Fibroblast of lung (primary cell): ENCODE measurements at places on chromosomes 7 and 10. TPM values are rescaled to one million over a fixed set of nuclear protein-coding genes. Genes with fewer than 3 reads are reported as not detected.

GRCh38 chr10:61592581-61592980 is 70.1 kb upstream of the CABCOCO1 start:
- H3K4me3 ChIP-seq, result no peak overlapping the region
- H3K36me3 ChIP-seq, result no peaks in the 10 kb centered on the region
- H3K27ac ChIP-seq, result no peak overlapping the region
- DNase-seq, result no peak

GRCh38 chr7:148325208-148325607 is 265.4 kb upstream of the C7orf33 start:
- no peak overlapping the region for H3K27ac ChIP-seq
- DNase-seq, result no peak
- H3K4me1 ChIP-seq, result no peaks in the 10 kb centered on the region
- no peaks in the 10 kb centered on the region for H3K27me3 ChIP-seq
- no peaks in the 10 kb centered on the region for H3K36me3 ChIP-seq

- H3K27ac ChIP-seq, result no peak overlapping the region
- H3K36me3 ChIP-seq, result no peaks in the 10 kb centered on the region
- no peaks in the 10 kb centered on the region for H3K27me3 ChIP-seq
- no peaks in the 10 kb centered on the region for H3K4me1 ChIP-seq
These were observed 512.9 kb downstream of the SUGCT start for GRCh38 chr7:40647719-40648118.

DNA sequence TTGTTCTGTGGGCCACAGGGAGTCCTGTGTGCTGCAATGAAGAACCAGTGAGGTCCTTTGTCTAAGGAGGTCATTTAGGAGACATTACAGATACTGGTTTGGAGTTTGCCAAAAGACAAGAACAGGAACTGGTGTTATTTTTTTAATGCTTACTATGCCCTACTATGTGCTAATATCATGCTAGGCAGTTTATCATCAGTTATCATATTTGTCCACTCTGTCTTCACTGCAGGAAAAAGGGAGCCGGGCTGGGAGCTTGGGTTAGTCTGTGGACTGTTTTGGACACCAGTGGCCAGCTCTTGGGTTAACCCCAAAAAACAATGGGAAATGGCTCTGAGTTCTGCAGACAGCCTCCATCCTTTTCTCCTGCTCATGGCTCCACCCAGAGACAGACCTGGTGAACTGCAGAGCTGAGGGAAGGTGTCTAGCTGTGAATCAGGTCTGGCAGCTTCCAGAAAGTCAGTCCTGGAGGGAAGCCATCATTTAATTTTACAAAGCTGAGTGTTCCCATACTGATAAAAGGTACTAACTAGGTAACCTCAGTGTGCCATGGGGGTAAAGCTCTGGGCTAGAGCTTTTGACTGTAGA is 101.2 kb upstream of the ZNF746 start:
- no peaks in the 10 kb centered on the region for H3K27me3 ChIP-seq
- H3K4me3 ChIP-seq, result no peak overlapping the region
- H3K27ac ChIP-seq, result no peak overlapping the region
- H3K36me3 ChIP-seq, result peaks cover 5% of the 10 kb centered on the region
- peak; percentile 27 for DNase-seq

- H3K27ac ChIP-seq, result no peak overlapping the region
- H3K36me3 ChIP-seq, result no peaks in the 10 kb centered on the region
- no peak for DNase-seq
- H3K27me3 ChIP-seq, result no peaks in the 10 kb centered on the region
These were observed 1.8 kb upstream of the WASL start for GRCh38 chr7:123750389-123751230.

GRCh38 chr10:5905854-5906507 is 15.9 kb downstream of the FBH1 start:
- H3K4me3 ChIP-seq, result no peak overlapping the region
- DNase-seq, result no peak
- no peaks in the 10 kb centered on the region for H3K4me1 ChIP-seq
- H3K36me3 ChIP-seq, result peaks cover 10% of the 10 kb centered on the region
- H3K27ac ChIP-seq, result no peak overlapping the region

GRCh38 chr10:73054286-73054685 is 42.4 kb downstream of the P4HA1 start:
- H3K36me3 ChIP-seq, result peaks cover 8% of the 10 kb centered on the region
- no peaks in the 10 kb centered on the region for H3K4me1 ChIP-seq
- no peak overlapping the region for H3K27ac ChIP-seq
- DNase-seq, result no peak
- H3K4me3 ChIP-seq, result no peak overlapping the region

DNA sequence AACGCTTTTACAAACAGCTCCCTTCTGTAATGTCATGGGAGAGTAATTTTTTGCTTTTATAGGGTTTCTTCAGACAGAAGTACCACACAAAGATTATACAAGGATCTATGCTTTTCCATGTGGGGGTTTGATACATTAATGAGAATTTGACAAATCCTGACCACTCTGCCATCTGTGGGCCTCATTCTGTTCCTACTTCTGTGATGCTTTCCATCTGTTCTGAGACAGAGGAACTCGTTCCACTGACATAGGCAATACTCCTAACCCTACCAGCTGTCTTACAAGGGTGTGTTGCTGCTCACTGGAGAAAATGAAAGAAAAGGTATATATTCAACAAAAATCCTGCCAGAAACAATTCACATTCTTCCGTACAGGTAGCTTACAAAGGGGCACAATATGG is 59.4 kb upstream of the NAMPT start:
- H3K4me3 ChIP-seq, result no peak overlapping the region
- no peak overlapping the region for H3K27ac ChIP-seq
- peaks cover 2% of the 10 kb centered on the region for H3K4me1 ChIP-seq
- H3K27me3 ChIP-seq, result no peaks in the 10 kb centered on the region
- peak; percentile 28 for DNase-seq
- H3K36me3 ChIP-seq, result no peaks in the 10 kb centered on the region

GRCh38 chr10:133164816-133165555 is 5.0 kb downstream of the KNDC1 start:
- H3K4me1 ChIP-seq, result no peaks in the 10 kb centered on the region
- no peak overlapping the region for H3K4me3 ChIP-seq
- H3K27me3 ChIP-seq, result peaks cover 8% of the 10 kb centered on the region
- DNase-seq, result no peak

DNA sequence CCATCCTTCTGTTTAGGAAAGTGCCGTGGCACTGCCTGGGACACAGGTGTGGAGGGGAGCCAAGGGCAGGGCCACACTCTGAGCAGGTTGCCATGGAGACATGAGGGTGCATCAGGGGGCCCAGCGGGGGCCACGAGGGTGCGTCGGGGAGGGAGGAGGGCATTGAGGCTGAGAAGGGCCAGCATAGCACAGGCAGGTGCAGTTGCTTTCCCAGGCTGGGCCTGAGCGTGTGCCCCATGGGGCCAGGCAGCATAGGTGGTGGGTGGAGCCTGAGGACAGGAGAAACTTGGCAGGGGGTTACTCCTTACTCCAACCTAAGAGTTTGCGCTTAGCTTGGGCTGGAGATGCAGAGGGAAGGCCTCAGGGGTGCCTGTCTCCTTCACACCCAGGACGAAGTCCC is 15.2 kb downstream of the YKT6 start:
- no peak for DNase-seq
- no peaks in the 10 kb centered on the region for H3K27me3 ChIP-seq
- H3K4me1 ChIP-seq, result no peaks in the 10 kb centered on the region
- H3K4me3 ChIP-seq, result no peak overlapping the region
- H3K36me3 ChIP-seq, result peaks cover 6% of the 10 kb centered on the region
- no peak overlapping the region for H3K27ac ChIP-seq

GRCh38 chr10:132447446-132448247 is 50.6 kb downstream of the PWWP2B start:
- DNase-seq, result peak; percentile 93
- no peaks in the 10 kb centered on the region for H3K27me3 ChIP-seq
- H3K4me1 ChIP-seq, result no peaks in the 10 kb centered on the region
- no peak overlapping the region for H3K4me3 ChIP-seq

- peaks cover 18% of the 10 kb centered on the region for H3K4me1 ChIP-seq
- peak; percentile 84 for DNase-seq
- H3K36me3 ChIP-seq, result peaks cover 4% of the 10 kb centered on the region
These were observed 266.9 kb downstream of the TNS3 start for GRCh38 chr7:47314728-47315607.

DNA sequence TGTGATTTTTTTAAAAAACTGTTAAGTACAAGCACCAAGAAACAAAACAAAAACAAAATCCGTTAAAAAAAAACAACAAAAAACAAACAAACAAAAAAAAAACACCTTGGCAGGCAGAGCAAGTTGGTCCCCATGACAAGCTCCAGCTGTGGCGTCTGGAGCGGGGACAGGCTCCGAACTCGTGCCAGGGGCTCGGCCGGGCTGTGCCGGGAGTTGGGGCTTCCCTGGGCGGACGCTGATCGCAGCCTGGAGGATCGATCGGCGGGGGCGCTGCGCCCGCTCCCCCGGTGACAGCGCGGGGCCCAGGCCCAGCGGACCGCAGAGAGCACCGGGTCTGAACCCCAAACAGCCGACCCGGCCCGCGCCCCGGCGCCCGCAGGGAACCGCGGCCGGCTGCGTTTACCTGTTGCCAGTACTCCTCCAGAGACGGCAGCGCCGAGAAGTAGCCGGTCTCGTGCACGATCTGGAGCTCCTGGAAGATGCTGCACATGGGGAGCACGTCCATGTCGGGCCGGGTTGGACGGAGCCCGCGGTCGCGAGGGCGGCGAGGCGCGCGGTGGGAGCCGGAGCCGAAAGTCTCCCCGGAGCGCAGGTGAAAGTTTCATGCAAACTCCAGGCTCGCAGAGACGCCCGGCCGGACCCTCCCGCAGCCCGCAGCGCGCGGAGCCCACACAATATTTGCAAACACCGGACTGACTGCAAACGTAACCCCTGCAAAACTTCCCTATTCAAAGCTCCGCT is at the start of gene KLF6:
Gene KLF6 (minus strand): TSS at position 700 of the 741 bp plus-strand sequence. CDS start 195 bp downstream, at position 505.
- peak within 1 kb of the TSS; percentile 98 for H3K4me3 ChIP-seq
- H3K27ac ChIP-seq, result peak within 1 kb of the TSS; percentile 99
- peaks cover 7% of the 10 kb centered on the region for H3K4me1 ChIP-seq
- H3K36me3 ChIP-seq, result peaks cover 24% of the 10 kb centered on the region
- DNase-seq, result no peak

GRCh38 chr10:71274901-71275796 is 43.9 kb upstream of the SLC29A3 start:
- H3K27me3 ChIP-seq, result no peaks in the 10 kb centered on the region
- peaks cover 7% of the 10 kb centered on the region for H3K4me1 ChIP-seq
- H3K27ac ChIP-seq, result no peak overlapping the region
- no peaks in the 10 kb centered on the region for H3K36me3 ChIP-seq
- H3K4me3 ChIP-seq, result no peak overlapping the region

GRCh38 chr10:1662438-1663025 is 74.8 kb downstream of the ADARB2 start:
- H3K4me3 ChIP-seq, result no peak overlapping the region
- no peak for DNase-seq
- H3K27ac ChIP-seq, result no peak overlapping the region
- H3K27me3 ChIP-seq, result no peaks in the 10 kb centered on the region

DNA sequence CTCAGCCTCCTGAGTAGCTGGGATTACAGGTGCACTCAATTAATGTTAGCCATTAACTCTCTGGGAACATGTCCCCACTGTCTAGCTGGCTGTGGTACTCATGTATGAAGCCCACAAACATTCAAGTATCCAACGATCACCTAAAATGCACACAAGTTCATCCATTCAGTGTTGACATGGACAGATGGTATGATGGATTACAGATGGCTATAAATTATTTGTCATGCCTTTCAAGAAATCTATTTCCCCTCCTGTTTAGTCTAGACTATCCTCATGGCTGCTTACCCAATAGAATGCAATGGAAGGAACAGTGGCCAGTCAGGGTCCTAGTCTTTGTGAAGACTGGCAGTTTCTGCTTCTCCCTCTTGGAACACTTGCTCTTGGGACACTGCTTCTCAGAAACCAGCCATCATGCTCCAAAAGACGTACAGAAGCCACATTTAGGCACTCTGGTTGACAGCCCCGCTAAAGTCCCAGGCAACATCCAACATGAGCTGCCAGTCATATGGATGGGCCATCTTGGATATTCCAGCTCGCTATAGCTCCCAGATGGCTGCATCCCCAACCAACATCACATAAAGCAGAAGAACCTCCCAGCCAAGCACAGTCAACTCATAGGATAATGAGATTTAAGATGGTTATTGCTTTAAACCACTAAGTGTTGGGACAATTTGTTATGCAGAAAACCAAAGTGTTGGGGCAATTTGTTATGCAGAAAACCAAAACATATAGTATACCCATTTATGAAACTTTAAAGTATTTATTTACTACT is 33.1 kb downstream of the MYL10 start:
- H3K4me3 ChIP-seq, result no peak overlapping the region
- no peaks in the 10 kb centered on the region for H3K36me3 ChIP-seq
- peaks cover 3% of the 10 kb centered on the region for H3K27me3 ChIP-seq
- H3K4me1 ChIP-seq, result no peaks in the 10 kb centered on the region
- H3K27ac ChIP-seq, result no peak overlapping the region

GRCh38 chr10:80528185-80528700 is 9.5 kb upstream of the SH2D4B start:
- no peaks in the 10 kb centered on the region for H3K36me3 ChIP-seq
- no peaks in the 10 kb centered on the region for H3K4me1 ChIP-seq
- H3K4me3 ChIP-seq, result no peak overlapping the region
- H3K27ac ChIP-seq, result no peak overlapping the region
- no peaks in the 10 kb centered on the region for H3K27me3 ChIP-seq

GRCh38 chr7:34026481-34027190 is 121.3 kb downstream of the BMPER start:
- H3K4me3 ChIP-seq, result no peak overlapping the region
- no peak overlapping the region for H3K27ac ChIP-seq
- no peaks in the 10 kb centered on the region for H3K4me1 ChIP-seq
- peak; percentile 68 for DNase-seq
- no peaks in the 10 kb centered on the region for H3K27me3 ChIP-seq

The TMEM213 gene
- total RNA-seq, result not detected in 2 replicates

The VWC2 gene
- total RNA-seq, result not detected in 2 replicates

The CYP3A7 gene
- total RNA-seq, result 23.9 and 37.8 TPM in 2 replicates

The SPDYE16 gene
- 0.17 and 0.51 TPM in 2 replicates for total RNA-seq

The NRBF2 gene
- 44.4 and 49.2 TPM in 2 replicates for total RNA-seq

The SAMD9L gene
- 15.7 and 23.9 TPM in 2 replicates for total RNA-seq

The HOXA9 gene
- under 0.01 TPM in 1 of 2 replicates, not detected in the other for total RNA-seq

The STAG3 gene
- total RNA-seq, result 0.50 and 0.77 TPM in 2 replicates

The NODAL gene
- not detected in 2 replicates for total RNA-seq

The CCDC172 gene
- total RNA-seq, result not detected in 2 replicates
